ENCODE measurements at places on chromosomes 7 and 10.
A peak's percentile ranks its signal among the peaks of the same experiment; 100 is the strongest.

GRCh38 chr10:34297541-34298345 lies 517.4 kb downstream of the PARD3 start:
- no peak for DNase-seq

- DNase-seq = no peak
Measured at GRCh38 chr10:6995831-6996230, 415.0 kb downstream of the SFMBT2 start.

DNA sequence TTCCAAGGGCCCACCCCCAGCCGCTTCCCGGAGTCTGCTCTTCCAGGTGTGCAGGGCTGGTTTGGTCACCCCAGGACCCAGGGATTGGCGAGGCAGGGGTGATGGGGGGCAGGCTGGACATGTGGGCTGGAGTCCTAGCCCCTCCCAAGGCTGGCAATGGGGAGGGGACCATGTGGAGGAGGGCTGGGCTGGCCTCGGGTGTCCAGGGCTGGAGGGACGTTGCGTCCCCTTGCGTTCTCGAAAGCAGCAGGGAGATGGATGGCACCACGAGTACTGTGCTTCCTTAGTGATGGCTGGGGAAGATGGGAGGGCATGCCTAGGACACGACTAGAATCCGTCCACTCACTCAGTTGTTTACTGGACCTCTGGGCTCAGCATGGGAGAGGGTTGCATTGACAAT lies 532.5 kb upstream of the FOXK1 start:
- no peak for DNase-seq

- no peak for DNase-seq
Measured at GRCh38 chr7:130996833-130997231, 262.8 kb upstream of the KLF14 start.

- DNase-seq = no peak
Measured at GRCh38 chr10:108421266-108421665, 1256.8 kb upstream of the SORCS1 start.

DNA sequence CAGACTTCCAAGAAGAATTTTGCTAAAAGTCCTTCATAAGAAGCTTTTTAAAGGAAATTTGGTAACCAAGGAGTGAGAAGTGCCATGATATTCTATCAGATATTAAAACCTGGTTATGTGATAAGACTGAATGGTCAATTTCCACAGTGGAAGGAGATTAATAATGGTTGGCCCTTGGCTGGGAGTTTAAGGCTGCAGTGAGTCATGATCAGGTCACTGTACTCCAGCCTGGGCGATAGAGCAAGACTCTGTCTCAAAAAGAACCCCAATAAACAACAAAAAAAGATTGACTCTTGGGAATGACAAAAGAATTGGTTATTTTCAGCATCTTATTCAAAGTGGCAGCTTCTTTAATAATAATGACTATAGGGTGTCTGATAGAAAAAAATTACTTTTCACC lies 37.2 kb downstream of the EXOC4 start:
- DNase-seq = no peak

DNA sequence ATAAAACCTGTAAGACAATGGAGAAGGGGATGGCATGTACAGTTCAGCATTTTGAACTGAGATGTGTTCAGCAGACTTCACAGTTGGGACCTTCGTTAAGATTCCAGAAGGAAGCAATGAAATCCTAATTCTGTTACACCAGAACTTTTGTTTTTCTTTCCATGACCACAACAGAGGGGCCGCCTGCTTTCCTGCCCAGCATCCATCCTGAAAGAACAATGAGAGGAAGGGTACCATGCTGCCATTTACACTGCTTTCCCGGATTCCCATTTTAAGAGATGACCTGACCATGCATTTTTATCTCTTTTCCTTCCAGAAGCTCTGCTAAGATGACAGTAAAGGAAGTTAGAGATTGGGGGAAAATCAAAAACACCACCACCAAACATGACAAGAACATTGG lies 92.7 kb downstream of the PIP4K2A start:
- no peak for DNase-seq

GRCh38 chr7:158077151-158077840 lies 510.3 kb downstream of the PTPRN2 start:
- no peak for DNase-seq

GRCh38 chr7:140035400-140036223 lies 27.1 kb downstream of the PARP12 start:
- DNase-seq = no peak

DNA sequence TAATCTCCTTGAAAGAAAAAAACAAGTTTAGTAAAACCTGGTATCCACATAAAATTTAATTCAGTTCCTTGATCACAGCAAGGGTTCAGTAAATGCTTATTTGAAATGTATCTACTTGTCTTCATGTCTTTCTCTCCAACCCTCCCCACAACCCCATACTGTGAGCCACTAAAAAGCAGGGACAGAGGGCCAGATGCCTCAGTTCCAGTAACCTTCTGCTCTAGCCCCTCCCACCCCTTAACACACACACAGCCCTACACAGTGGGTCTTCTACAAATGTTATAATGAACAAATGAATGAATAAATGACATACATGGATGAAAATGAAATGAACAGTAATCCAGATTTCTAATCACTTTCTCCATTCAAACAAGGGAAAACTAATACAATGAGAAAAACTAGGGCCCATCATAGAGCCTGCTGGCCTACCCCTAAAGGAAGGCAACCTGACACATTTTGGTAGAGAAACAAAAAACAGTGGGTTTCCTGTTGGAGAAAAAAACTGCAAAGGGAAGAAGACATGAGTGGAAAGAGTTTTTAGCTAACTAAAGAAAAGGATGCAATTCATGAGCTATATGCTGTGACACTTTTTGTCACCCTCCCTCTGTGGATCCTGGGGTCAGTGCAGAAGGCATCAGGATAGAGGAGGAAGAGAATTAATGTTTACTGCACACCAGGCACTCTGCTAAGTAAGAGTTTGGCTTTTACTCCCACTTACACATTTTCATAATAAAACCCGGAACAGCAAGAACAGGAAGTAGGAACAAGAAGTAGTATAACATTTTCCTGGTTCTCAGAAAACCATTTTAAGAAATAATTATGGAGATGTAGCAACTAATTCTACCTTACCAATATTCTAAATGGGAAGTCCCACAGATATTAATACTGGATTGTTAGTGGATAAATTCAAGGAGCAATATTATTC lies 38.1 kb downstream of the ELMO1 start:
- no peak for DNase-seq

- DNase-seq = no peak
Measured at GRCh38 chr10:35416619-35417312, 80.5 kb downstream of the CCNY start.

GRCh38 chr10:108060246-108060645 lies 895.7 kb upstream of the SORCS1 start:
- no peak for DNase-seq

DNA sequence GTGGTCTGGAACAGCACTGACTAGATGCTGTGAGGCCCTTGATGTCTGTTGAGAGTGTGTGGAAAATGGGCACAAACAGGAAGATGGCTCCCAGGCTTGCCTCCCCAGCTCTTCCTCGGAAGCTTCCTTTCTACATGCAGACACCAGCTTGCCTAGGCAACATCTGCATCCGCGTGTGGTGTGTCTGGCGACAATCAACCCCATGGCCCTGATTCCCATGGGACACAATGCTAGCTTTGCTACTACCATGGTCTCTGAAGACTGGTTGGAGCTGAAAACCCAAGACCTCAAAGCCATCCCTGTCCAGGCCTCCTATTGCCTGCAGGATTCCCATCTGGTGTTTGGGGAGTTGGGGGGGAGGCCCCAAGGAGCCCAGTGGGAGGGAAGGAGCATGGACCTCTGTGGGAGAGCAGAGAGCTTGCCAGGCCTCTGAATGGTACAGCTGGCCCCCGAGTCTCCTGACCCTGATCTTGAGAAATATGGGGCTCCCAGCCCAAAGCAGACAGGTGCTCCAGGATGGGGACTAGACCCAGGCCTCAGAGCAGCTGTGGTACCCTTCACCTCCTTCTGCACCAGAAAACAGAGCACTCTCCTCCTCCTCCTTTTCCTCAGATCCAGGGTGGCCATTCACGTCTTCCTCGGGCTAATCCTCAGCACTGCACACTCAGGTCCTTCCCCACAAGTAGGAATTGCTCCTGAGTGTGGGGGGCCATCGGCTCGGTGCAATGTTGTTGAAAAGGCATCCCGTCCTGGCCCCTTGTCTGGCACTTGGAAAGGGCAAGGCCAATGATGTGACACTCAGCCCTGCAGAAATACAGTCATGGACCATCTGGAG lies 57.6 kb downstream of the ARHGAP22 start:
- DNase-seq = no peak

- DNase-seq = peak; percentile 33
Measured at GRCh38 chr7:1533547-1534329, 3.2 kb downstream of the MAFK start.

DNA sequence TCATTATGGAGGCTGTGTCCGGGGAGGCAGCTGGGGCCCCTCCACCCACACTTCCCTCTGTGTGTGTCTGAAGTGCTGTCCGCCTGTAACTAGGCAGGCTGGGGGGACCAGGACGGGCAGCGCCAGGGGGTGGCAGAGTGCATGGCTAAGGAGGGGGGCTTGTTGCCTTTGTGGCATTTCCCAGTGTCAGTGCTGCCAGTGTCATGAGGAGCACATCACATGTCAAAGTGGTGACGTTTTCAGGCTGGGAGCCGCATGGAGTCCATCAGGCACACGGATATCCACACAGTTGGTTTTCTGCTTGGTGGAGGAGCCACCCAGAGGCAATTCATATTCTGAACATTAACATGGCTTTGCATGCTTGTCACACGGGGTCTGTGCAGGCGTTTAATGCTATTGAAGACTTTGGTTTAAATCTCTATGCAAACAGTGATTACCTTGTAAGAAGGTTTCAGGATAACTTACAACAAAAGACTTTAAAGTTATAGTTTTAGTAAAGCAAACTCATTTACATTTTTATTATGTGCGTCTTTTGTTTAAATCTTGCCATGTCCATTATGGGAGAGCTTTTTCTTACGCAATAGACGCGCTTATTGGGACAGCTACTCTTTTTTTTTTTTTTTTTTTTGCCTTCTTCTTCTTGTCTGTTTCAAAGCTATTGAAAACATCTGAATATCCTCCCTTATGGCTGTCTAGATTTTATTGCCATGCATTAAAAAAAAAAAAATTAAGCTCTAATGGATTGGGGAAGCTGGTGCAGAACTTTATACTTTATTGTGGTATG lies 52.9 kb downstream of the C10orf67 start:
- DNase-seq = no peak

DNA sequence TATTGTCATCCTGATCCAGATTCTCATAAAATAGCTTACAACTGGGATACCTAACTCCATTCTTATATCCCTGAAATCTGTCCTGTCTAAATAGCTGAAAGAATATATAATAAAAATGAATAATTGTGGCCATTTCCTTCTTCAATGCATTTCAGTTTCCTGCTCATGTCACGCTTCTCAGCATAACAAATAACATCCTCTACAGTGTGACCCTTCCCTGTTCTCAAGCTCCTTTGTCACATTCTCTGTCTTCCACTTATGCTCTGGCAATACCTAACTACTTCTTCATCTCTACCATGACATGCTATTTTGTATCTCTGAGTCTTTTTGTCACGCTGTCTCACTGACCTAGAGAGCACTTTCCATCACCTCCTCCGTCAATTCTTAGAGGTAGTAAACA lies 884.1 kb upstream of the LRRTM3 start:
- no peak for DNase-seq

DNA sequence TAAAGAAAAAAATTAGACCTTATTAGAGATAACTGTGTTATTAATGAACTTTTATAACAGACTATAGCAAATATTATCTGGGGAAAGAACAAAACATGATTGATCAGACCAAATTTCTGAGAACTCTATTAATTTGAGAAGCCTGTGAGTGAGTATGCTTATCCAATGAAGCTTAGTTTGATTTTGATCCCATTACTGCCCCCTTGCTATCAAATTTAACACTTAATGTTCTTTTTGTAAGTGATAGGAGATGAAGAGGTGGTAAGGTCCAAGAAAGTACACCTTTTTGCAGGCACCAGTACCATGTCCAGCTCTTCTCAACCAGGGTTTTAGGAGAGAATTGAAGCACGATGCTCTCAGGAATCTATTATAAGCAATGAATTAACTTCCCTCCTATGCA lies 49.9 kb downstream of the ZNF365 start:
- DNase-seq = no peak

- no peak for DNase-seq
Measured at GRCh38 chr10:131485732-131486131, 174.2 kb upstream of the TCERG1L start.

GRCh38 chr10:116112232-116113231 lies 160.5 kb downstream of the GFRA1 start:
- no peak for DNase-seq

GRCh38 chr7:105622106-105622731 lies 40.9 kb upstream of the EFCAB10 start:
- DNase-seq = no peak

- no peak for DNase-seq
Measured at GRCh38 chr7:43535810-43536585, 46.9 kb upstream of the STK17A start.

- DNase-seq = no peak
Measured at GRCh38 chr10:103566536-103566935, 73.0 kb downstream of the NEURL1 start.

DNA sequence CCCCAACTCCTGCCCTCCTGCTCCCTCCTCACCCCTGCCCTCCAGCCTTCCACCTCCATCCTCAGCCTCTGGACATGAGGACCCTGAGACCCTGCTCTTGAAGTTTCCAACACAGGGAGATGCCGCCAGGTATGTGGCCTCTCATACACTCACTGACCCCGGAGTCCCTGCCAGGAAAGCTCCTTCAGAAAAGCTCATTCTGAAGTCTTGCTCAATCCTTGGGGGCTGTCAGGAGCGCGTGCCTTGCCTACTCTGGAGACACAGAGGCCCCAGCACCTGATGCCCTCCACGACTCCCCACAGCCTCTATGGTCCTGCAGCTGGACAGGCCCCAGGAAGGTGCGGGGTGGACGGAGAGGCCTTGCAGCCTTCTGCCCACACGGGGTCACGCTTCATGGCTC lies 11.0 kb downstream of the NUDT1 start:
- no peak for DNase-seq

GRCh38 chr10:116995648-116996047 lies 9.3 kb downstream of the SHTN1 start:
- DNase-seq = no peak

GRCh38 chr7:3404501-3404900 lies 103.4 kb downstream of the SDK1 start:
- no peak for DNase-seq

GRCh38 chr10:30589441-30589840 lies 40.1 kb downstream of the LYZL2 start:
- no peak for DNase-seq

GRCh38 chr10:5092848-5093790 lies 1.1 kb upstream of the AKR1C3 start:
- no peak for DNase-seq

DNA sequence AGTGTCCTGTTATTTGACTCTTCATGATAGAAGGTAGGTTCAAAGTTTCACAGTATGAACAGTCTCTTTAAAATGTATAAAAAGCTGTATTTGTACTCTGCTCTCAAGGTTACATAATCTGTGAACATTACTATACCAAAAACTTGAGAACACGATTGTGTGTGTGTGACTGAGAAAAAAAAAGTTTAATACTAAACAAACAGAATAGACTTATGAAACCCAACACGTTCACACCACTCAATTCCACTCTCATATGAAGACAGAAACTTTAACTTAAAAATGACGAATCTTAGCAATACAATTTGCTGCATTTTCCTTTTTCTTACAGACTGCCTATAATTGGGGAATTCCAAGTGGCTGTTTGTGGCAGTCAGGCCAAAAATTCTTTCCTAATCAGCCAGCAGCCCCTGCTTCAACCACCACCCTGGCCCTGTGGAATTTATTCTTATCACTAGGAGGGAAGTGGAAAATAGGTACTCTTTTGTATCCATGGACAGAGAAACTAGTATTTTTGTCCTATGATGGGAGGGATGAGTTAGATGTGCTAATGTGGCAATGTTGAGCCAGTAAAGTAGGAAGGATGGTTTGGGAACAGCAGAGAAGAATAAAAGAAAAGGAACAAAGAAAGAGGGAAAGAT lies 42.8 kb downstream of the MINDY3 start:
- no peak for DNase-seq
